Activated CD4-positive, alpha-beta T cell treated with anti-CD3 and anti-CD28 coated beads, Interleukin-2, amount 50 U/mL, for 1 hour (primary cell): ENCODE measurements at places on chromosomes 12 and 14.

GRCh38 chr14:90053044-90053443, 8.8 kb upstream of the KCNK13 start:
- no peak for DNase-seq

DNA sequence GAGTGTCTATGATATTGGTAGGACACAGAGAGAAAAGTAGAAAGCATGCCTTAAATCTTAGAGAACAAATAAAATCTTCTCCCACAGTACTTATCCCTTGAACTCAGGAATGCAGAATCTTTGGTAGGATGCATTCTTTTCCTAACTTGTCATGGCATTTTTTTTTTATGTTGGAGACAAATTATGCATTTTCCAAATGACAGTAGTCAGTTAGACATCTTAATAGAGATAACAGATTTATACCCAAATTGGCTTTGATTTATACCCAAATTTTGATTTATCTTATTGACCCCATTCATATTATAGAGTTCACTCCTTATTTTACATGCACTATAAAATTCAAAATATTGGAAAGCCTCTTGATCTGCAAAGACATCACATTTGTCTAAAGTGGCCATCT, 132.9 kb downstream of the CNTN1 start:
- no peak for DNase-seq

DNA sequence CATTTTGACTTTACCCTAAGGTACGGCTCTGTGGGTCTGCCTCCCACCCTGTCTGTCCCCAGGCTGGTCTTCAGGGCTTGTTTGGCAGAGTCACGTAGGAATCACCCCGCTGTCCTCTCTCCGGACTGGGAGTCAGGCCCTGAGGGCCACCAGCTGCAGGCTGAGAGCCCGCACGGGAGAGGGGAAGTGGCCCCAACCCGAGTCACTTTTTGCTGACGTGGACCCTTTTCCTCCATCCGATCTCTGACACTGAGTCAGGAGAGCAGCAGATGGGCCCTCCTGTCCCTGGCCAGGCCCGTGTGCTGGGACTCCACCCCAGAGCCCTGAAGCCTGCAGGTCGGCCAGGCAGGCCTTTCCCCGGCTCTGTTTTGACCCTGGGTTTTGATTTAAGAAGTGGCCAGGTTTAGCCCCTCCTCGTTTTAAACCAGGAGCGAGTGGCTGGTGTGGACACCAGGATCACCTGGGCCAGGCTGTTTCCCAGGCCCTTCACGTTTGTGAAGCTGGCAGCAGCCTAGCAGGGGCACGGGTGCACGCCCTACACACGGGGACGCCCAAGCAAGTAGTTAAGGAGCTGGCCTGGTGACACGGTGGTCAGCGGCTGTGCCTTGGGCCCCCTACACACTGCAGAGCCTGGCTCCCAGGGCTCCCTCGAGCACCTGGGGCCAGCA, 12.5 kb upstream of the TEX22 start:
- DNase-seq = no peak

- no peak for DNase-seq
These were observed 196.9 kb downstream of the KITLG start for GRCh38 chr12:88383405-88383804.

- DNase-seq = no peak
These were observed 611.7 kb downstream of the SNAPC1 start for GRCh38 chr14:62373944-62374343.

DNA sequence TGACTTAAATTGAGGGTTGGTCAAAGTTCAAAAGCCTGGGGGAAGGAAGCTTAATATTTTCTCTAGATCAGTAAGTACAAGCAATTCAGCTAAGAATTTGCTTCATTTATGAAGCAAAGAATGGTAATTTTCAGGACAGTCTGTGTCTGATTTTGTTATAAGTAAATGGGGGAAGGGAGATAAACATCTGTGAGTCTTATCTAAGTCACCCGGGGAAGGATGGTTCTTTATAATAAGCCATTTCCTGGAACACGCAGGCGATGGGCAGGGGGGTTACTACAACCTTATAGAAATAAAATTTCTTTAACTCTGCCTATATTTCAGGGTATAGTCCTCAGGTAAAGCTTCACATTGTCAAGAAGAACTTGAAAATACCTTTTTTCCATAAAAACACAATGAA, 42.9 kb downstream of the HELB start:
- DNase-seq = no peak

DNA sequence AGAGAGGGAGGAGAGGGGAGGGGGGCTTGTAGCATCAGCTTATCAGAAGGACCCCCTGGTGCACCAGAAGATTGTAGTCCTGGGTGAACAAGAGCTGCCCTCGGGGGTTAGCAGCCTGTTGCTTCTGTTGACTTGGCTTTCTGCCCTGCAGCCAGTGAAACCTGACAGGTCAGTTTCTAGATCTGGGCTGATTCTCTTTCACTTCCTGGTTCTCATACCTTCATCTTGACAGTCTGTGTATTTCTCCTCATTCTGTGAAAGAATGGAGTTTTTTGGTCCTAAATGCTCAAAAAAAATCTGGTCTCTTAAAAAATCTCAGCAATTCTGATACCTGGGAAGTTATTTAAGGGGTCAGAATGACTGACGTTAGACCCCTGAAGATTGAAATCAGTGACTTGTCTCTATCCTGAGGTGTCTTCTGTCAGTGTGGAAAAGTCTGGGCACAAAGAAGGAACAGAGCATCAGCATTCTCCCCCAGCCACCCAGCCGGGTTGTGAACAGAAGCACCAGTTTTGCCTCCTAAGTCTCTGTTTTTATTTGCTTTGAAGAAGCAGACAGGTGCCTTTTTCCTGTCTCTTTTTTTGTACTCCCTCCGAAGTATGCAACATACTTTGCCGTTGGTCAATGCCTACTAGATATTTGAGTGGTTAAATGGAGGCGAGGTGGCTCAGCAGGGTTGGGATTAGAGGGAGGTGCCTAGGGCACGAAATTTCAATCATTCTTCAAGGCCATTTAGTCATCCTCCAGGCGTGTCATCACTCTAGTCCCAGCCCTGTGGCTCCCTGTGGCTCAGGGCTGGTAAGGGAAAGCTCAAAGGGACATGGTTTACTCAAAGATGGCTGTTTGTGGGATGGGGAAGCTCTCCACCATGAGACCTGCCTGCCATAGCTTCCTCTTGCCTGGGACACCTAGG, 24.0 kb downstream of the TTC9 start:
- no peak for DNase-seq

DNA sequence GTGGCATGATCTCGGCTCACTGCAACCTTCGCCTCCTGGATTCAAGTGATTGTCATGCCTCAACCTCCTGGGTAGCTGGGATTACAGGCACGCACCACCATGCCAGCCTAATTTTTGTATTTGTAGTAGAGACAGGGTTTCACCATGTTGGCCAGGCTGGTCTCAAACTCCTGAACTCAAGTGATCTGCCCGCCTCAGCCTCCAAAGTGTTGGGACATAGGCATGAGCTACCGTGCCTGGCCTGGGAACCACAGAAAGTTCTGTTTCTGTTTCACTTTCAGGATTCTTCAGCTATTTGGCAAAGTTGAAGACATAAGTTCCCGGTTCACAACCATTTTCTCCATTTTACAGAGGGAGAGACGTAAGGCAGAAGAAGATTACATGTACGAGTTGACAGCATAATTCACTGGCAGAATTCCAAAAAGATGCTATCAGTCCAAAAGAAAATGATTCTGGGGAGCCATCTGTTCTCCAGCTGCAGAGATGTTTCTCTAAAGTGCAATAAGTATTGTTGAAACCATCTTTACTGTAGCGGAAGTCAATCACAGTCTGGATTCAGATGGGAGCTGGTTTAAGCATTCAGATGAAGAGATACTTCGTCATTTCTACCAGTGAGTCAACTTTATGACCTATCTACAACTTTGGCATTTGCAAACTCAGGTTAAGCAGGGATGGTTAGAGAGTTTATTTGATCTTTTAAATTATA, 8.1 kb upstream of the RNF34 start:
- peak; percentile 2 for DNase-seq

- no peak for DNase-seq
These were observed 728 bp upstream of the STON2 start for GRCh38 chr14:81400852-81401251.

DNA sequence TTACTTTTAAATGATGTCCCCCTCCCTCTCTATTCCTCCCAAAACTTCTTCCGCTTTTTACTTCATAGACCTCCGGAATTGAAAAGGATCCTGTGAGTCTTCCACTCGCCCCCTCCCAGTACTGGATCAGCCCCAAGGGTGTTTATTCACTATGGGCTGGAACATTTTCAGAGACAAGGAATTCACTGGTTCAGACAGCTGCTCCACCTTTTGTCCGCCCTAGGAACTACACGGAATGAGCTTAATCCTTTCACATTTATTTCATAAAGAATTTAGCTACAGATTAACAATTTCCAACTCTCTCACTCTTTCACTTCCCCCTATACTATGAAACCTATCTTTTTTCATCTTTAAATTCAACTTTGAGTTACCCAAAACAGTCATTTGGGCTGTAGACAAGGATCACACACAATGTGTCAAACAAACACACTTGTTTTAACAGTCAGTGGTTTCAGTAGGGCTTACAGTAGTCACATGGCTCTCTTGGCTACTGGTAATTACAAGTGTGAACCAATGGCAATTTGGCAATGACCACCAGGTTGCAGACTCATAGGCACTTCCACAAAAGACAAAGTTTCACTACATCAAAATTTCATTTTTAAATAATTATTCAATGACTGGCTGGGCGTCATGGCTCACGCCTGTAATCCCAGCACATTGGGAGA, 20.6 kb downstream of the CNIH1 start:
- peak; percentile 13 for DNase-seq

GRCh38 chr12:106271575-106272505, 24.0 kb upstream of the CKAP4 start:
- DNase-seq = no peak

DNA sequence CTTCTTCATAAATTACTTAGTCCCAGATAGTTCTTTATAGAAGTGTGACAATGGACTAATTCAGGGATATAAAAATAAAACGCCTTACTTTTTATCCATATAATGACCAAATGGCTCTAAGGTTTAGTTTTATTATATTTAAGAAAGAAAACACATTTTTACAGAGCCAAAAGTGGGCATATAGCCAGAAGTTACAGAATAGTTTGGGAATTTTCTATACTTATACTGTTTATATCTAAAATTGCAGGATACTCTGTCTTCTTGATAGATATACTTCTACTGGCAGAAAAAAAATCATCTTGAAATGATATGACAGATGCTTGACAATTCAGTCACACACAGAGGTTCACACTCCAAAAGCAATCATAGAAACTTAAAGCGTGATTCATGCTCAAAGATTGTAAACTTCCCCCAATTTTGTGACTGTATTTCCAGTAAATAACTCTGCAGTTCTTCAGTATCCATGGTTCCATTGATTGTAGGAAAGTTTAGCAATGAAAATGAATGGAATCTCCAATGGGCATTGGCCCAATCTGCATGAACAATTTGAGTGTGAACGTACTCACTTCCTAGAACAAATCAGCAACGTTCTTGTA, 307.8 kb downstream of the NOVA1 start:
- no peak for DNase-seq

- no peak for DNase-seq
These were observed 1.5 kb upstream of the ERBB3 start for GRCh38 chr12:56078427-56078826.

GRCh38 chr12:46219877-46220655, 48.8 kb downstream of the SLC38A1 start:
- DNase-seq = peak; percentile 69

DNA sequence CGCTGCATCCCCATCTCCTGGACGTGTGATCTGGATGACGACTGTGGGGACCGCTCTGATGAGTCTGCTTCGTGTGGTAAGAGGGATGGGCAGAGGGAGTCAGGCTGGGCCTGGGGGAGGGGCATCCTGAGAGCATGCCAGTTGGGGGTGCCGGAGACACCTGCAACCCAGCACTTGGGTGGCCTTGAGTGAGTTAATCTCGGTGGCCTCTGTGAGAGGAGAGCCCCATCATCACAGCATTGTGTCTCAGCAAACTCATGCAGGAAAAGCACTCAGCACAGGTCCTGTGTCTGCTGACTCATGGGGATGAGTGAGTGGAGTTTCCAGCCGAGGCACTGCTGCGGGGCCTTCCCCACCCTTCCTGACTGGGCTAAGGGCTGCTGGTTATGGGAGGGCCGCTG, 19.6 kb upstream of the LRP1-AS start:
- no peak for DNase-seq

DNA sequence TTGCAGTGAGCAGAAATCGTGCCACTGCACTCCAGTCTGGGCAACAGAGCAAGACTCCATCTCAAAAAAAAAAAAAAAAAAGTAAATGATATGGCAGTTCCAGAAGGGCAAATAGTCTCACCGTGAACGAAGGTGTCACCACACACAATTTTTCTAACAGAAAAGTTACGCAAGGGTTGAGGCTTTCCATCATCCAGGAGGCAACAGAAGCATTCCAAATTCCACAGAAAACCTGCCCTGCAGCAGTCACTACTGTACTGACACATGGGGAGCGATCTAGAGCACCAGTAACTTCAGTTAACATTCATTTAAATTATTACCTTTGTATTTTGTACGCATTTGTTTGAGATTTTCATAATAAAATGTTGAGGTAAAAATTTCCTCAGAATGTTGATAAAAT, 24.8 kb downstream of the TMCC3 start:
- no peak for DNase-seq

DNA sequence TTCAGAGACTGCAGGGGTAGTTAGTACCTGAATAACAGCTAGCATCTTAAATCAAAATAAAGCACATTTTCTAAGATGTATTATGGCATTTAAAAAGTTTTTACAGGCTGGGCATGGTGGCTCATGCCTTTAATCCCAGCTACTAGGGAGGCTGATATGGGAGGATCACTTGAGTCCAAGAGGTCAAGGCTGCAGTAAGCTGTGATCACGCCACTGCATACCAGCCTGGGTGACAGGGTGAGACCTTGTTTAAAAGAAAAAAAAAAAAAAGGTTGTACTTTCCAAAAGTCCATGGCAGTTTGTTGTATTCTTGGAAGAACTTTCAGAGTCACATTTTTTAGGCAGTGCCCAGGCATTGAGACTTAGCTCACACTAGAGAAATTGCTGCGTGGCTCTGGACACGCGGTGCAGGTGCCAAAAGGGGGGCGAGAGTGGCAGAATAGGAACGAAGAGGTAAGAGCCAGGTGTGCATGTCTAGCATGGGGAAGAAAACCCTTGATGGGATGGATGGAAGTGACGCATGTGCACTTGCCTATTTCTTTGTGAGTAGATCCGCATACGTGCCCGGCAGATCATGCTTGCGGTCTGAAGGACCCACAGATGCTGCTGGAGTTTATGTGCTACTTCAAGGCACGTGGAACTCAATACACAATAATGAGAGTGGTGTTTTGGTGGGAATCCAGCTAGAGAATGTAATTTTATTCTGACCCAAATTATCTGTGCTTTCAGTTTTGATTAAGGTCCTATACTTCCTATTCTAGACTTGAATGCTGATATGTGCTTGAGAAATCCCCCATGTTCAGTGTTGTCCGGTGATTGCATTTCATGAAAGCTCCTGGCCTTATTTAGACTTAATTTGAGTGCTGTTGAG, 11.9 kb downstream of the ANKRD13A start:
- DNase-seq = peak; percentile 26

DNA sequence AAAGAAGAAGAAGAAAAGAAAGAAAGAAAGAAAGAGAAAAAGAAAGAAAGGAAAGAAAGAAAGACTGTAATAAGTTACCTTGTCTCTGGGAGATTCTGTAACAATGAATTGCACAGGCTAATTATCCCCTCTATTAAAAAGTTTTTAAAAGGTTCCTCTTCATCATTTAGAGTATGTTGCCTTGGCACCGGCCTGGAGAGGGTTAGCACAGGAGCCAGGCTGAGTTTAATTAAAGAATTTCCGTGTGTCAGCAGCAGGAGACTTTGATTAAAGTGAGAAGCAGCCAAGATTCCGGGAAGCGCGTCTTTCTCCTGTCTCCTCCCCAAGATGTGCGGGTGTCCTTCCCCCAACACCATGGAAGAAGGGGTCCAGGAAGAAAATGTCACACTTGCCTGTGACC, 92.8 kb upstream of the ETV6 start:
- no peak for DNase-seq
